ENCODE measurements at places on chromosomes 7 and 10. TPM values are rescaled to one million over a fixed set of nuclear protein-coding genes. Genes with fewer than 3 reads are reported as not detected.

TCF7L2 gene
- total RNA-seq, result 0.32 TPM

- no peak for DNase-seq
- no peak overlapping the region for H3K4me3 ChIP-seq
- H3K27me3 ChIP-seq, result no peaks in the 10 kb centered on the region
- no peaks in the 10 kb centered on the region for H3K36me3 ChIP-seq
- no peaks in the 10 kb centered on the region for H3K4me1 ChIP-seq
- H3K27ac ChIP-seq, result no peak overlapping the region
Measured at GRCh38 chr7:34104115-34104514, 198.8 kb downstream of the BMPER start.

BICC1 gene
- total RNA-seq, result not detected

GRCh38 chr10:97721871-97722780 is 8.6 kb downstream of the MARVELD1 start:
- H3K4me3 ChIP-seq, result no peak overlapping the region
- H3K4me1 ChIP-seq, result no peaks in the 10 kb centered on the region
- no peak for DNase-seq

CYTH3 gene
- 1.7 TPM for total RNA-seq

GRCh38 chr7:28176174-28176573 is 4.4 kb downstream of the JAZF1 start:
- H3K36me3 ChIP-seq, result no peaks in the 10 kb centered on the region
- no peak for DNase-seq
- peaks cover 28% of the 10 kb centered on the region for H3K4me1 ChIP-seq
- H3K27me3 ChIP-seq, result peaks cover 8% of the 10 kb centered on the region

DNA sequence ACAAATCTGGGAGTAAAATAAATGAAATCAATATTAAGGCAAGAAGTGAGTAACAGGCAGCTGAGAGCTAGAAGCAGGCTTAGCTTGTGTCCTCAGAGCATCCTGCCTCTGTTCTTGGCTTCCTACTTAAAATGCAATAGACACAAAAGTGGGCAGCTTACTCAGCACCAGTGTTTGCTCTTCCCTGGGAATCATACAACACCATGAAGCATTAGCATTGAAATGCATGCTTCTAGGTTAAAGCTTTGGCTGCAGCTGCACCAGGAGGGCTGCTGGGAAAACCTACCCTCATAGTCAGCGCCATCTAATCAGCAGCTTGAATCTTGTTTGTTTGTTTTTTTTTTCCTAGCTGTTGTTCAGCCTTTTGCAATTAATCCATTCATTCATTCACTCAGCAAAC is 104.2 kb upstream of the VWC2 start:
- H3K27ac ChIP-seq, result no peak overlapping the region
- H3K27me3 ChIP-seq, result no peaks in the 10 kb centered on the region
- no peaks in the 10 kb centered on the region for H3K4me1 ChIP-seq
- DNase-seq, result no peak
- no peaks in the 10 kb centered on the region for H3K36me3 ChIP-seq
- no peak overlapping the region for H3K4me3 ChIP-seq

DNA sequence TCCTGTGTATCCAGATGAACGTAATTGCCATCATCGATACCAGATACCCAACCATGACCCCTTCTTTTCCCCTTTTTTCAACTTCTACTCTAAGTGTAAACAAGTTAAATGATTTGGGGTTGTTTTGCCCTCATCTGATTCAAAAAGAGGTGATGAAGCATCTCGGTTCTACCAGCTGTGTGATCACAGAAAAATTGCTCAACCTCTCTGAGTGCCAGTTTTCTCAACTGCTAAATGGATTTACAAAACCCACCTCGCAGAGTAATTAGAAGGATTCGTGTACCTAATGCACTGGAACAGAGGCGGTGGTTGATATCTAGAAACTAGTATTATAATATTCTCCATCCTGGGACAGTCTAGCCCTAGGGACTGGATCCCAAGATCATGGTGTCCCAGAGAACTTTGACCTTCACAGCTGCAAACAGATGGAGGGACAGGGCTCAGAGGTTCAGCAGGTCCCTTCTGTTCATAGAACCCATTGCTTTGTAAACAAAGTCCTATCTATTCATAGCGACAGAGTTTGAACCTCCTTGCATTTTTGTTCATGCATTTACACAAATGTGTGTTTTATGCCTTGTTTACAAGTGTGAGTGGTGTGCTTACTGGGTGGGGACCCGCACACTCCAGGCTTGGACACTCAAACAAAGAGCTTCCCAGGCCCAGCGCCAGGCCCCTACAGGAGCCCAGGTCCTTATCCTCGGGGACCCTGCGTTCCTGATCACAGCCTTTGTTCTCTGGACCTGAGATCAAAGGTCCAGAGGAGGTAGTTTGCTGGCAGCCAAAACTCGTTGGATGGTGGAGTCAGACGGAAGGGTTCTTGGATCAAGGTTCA is 46.4 kb downstream of the CALML3 start:
- H3K4me1 ChIP-seq, result no peaks in the 10 kb centered on the region
- DNase-seq, result no peak
- no peak overlapping the region for H3K4me3 ChIP-seq
- H3K27me3 ChIP-seq, result peaks cover 2% of the 10 kb centered on the region
- H3K36me3 ChIP-seq, result no peaks in the 10 kb centered on the region

TMEM178B gene
- total RNA-seq, result 3.7 TPM

DKK1 gene
- total RNA-seq, result not detected

DNA sequence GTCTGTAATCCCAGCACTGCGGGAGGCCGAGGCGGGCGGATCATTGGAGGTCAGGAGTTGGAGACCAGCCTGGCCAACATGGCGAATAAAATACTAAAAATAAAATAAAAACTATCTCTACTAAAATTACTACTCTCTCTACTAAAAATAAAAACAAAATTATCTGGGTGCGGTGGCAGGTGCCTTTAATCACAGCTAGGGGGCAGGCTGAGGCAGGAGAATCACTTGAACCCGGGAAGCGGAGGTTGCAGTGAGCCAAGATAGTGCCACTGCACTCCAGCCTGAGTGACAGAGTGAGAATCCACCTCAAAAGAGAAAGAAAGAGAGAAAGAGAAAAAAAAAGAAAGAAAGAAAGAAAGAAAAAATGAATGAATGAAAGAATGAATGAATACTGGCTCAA is 351.4 kb downstream of the ELMO1 start:
- H3K4me3 ChIP-seq, result no peak overlapping the region
- H3K27ac ChIP-seq, result peak overlapping the region; percentile 73
- peaks cover 39% of the 10 kb centered on the region for H3K4me1 ChIP-seq

DNA sequence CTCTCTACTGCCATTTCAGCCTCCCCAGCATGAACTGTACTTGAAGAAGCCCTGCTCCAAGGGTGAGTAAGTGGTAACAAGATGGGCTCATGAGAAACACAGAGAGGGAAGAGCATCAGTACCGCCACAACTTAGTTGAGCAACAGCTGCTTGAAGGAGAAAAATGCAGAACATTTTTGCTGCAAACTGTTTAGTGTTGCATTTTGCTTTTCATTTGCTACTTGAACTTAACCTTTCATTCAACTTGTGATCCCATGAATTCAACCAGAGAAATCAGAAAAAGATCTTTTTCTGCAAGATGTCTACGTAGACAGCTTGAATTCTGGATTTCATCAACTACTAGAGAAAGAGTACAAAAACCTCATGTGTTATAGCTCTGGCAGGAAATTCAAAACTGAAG is 40.7 kb downstream of the ANK3 start:
- H3K36me3 ChIP-seq, result peaks cover under 1% of the 10 kb centered on the region
- H3K27ac ChIP-seq, result no peak overlapping the region
- no peaks in the 10 kb centered on the region for H3K27me3 ChIP-seq
- H3K4me1 ChIP-seq, result no peaks in the 10 kb centered on the region

SPDYE11 gene
- not detected for total RNA-seq

DNA sequence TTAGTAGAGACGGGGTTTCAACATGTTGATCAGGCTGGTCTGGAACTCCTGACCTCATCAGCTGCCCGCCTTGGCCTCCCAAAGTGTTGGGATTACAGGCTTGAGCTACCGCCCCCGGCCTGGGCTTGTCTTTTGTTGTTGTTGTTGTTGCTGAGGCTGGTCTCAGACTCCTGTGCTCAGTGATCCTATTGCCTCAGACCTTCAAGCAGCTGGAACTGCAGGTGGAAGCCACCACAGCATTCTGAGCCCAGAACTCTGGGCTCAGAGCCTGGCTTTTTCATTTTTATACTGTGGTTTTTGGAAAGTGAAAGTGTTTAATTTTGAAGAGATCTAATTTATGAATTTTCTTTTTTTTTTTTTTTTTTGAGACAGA is 16.2 kb upstream of the DNAJB6 start:
- no peaks in the 10 kb centered on the region for H3K36me3 ChIP-seq
- peaks cover 2% of the 10 kb centered on the region for H3K27me3 ChIP-seq
- DNase-seq, result no peak
- no peak overlapping the region for H3K4me3 ChIP-seq

DNA sequence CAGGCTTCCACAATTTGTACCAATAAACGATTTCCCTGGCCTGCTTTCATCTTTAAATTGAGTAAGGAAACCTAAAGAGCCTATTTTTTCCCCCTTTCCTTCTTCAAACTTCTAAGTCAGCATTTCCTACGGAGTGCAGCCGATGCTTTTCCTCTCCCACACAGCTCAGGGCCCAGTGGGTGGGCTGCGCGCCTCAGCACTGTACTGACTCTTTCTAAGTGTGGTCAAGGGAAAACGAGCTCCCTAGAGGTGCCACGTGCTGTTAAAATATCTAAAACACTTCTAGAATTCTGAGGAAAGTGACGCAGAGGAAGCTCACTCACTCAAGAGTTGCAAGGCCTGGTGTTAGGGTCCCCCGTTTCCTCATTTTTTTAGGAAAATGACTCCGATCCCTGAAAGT is 29.0 kb downstream of the STEAP1B start:
- H3K4me1 ChIP-seq, result no peaks in the 10 kb centered on the region
- H3K36me3 ChIP-seq, result no peaks in the 10 kb centered on the region
- no peak overlapping the region for H3K27ac ChIP-seq
- DNase-seq, result no peak
- H3K27me3 ChIP-seq, result peaks cover 13% of the 10 kb centered on the region

- DNase-seq, result no peak
- H3K4me1 ChIP-seq, result no peaks in the 10 kb centered on the region
- no peak overlapping the region for H3K4me3 ChIP-seq
- no peaks in the 10 kb centered on the region for H3K27me3 ChIP-seq
Measured at GRCh38 chr7:158252837-158253669, 334.6 kb downstream of the PTPRN2 start.

DNA sequence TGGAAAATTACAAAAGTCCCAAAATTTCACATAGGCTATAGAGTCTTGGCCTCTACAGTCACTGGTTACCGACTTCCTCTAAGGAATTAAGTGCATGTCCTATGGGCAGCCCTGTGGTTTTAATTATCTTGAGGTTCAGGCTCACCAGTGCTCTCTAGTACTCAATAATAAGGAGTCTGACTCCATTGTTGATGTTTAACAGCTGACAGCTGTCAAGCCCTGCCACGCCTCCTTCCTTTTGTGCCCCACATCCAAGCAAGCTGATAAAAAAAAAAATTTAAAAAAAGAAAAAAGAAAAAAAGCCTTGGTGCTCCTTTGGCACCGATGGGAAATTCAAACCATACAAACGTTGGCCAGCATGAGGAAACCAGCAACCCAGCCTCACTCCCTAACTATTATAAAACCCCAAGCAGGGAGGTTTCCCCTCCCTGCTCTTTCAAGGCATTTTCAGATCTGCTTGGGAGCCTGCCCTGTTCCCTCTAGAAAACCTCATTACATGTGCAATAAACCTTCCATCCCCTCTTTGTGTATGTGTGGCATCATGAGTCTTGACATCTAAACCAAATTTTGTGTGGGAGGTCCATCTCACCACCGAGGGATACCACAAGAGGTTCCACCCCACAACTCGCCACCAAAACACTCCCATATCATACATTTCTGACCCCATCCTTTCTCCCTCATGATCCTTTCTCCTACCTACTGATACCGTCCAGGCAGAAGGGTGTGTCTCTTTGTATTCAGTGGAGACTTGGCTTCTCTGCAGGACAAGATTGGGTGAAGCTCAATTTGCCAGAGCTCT is 70.9 kb upstream of the CCDC71L start:
- no peak overlapping the region for H3K4me3 ChIP-seq
- H3K4me1 ChIP-seq, result peaks cover 49% of the 10 kb centered on the region
- no peak overlapping the region for H3K27ac ChIP-seq
- no peak for DNase-seq

DNA sequence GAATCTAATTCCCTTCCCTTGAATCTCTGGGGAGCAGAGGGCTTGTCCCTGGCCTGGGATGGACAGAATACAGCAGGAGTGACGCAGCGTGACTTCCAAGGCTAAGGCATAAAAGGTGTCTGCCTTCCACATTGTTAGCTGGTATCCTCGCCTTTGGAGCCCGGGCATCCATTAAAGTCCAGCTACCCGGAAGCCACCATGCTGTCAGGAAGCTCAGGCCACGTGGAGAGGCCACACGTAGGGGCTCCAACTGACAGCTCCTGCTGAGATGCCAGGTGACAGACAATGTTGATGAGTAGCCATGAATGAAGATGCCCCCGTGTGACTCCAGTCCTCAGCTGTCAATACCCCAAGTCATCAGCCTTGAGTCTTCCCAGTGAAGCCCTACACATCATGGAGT is 99.9 kb downstream of the OAT start:
- no peaks in the 10 kb centered on the region for H3K27me3 ChIP-seq
- H3K27ac ChIP-seq, result no peak overlapping the region
- H3K4me1 ChIP-seq, result no peaks in the 10 kb centered on the region
- H3K4me3 ChIP-seq, result no peak overlapping the region
- DNase-seq, result no peak

DNA sequence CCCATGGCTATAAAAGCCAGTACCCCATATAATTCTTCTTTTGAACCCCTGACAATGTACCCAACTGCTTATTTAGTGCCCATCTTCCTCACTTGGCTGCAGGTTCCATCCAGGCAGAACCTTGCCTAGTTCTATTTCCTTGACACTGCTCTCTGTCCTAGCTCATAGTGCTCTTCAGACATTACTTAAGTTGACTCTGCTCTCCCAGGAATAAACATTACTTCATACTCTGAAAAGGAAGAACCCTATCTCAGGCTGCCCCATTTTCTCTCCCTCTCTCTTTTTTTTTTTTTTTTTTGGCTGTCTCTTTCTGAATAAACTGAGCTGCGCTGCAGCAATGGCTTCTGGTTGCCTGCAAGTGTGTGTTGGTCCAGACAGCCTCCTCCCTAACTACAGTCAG is 21.0 kb downstream of the ACTA2 start:
- H3K36me3 ChIP-seq, result peaks cover 29% of the 10 kb centered on the region
- H3K27ac ChIP-seq, result no peak overlapping the region
- no peak for DNase-seq
- H3K4me3 ChIP-seq, result no peak overlapping the region
- H3K27me3 ChIP-seq, result no peaks in the 10 kb centered on the region
- peaks cover 32% of the 10 kb centered on the region for H3K4me1 ChIP-seq

- no peaks in the 10 kb centered on the region for H3K4me1 ChIP-seq
- no peak overlapping the region for H3K27ac ChIP-seq
- no peak for DNase-seq
- H3K27me3 ChIP-seq, result peaks cover 6% of the 10 kb centered on the region
- no peak overlapping the region for H3K4me3 ChIP-seq
- no peaks in the 10 kb centered on the region for H3K36me3 ChIP-seq
Measured at GRCh38 chr7:102849538-102849937, 63.3 kb upstream of the LRRC17 start.

GRCh38 chr10:3419719-3420495 is 247.3 kb upstream of the PITRM1 start:
- peak overlapping the region; percentile 47 for H3K4me3 ChIP-seq
- DNase-seq, result peak; percentile 14
- peaks cover 40% of the 10 kb centered on the region for H3K4me1 ChIP-seq
- H3K27me3 ChIP-seq, result peaks cover 19% of the 10 kb centered on the region
- no peaks in the 10 kb centered on the region for H3K36me3 ChIP-seq
